Foreskin melanocyte (primary cell): ENCODE measurements at places on chromosomes 12 and 14.

- DNase-seq: peak; percentile 25
Observed at GRCh38 chr12:56622535-56622934, 7.6 kb downstream of the BAZ2A start.

GRCh38 chr14:61179061-61179690 lies 102.0 kb downstream of the TMEM30B start:
- no peak for DNase-seq

- DNase-seq: no peak
Observed at GRCh38 chr14:72925815-72926291, 411 bp upstream of the DCAF4 start.

DNA sequence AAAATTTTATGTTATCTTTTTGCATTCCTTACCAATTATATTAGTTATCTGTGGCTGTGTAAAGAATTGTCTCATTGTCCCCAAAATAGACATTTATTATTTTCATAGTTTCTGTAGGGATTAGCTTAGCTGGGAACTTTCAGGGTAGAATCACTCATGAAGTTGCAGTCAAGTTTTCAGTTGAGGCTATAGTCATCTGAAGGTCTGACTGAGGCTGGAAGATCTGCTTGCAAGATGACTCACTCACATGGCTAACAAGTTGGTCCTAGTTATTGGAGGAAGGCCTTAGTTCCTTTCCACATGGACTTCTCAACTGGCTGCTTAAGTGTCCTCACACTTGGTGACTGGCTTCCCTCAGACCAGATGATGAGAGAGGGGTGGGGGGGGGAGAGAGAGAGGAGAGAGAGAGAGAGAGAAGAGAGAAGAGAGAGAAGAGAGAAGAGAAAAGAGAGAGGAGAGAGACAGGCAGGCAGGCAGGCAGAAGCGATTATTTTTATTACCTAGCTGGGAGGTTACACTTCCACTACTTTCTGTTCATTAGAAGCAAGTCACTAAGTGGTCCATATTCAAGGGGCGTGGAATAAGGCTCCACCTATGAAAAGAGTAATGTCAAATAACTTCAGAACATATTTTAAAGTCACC lies 6.4 kb downstream of the AP5M1 start:
- no peak for DNase-seq

- DNase-seq: no peak
Observed at GRCh38 chr14:78157494-78158437, 12.4 kb upstream of the NRXN3 start.

DNA sequence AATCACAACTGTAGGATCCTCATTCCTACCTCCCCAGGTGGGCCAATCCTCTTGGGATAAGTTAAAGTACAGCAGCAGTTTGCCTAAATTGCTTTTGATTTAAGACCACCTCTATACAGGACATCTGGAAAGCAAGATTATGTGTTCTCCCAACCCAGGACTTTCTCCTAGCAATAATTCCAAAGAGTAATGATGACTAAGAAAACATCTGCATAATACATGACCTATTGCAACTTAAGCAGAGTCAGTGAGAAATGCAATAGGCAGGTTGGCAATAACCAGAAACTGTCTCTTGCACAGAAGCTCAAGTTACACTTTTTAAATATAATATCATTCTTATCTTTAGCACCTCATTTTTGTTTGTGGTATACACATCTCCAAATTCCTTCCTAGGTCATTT lies 275.4 kb downstream of the TRHDE start:
- no peak for DNase-seq

DNA sequence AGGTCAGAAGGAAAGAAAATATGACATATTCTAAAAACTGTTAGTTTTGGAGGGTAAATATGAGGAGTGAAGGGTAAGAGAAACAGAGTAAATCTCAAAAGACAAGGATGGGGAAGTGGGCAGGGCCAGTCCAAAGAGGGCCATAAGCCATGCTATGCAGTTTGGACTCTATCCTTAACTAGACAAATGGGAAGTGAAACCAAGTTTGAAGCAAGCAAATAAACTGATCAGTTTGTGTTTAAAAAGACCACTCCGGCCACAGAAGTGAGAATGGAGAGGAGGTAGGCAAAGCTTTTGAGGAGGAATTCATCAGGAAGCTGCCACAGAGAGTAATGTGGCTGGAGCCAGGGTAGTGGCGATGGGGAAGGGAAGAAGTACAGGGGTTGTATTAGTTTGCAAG lies 37.5 kb upstream of the DAAM1 start:
- no peak for DNase-seq

DNA sequence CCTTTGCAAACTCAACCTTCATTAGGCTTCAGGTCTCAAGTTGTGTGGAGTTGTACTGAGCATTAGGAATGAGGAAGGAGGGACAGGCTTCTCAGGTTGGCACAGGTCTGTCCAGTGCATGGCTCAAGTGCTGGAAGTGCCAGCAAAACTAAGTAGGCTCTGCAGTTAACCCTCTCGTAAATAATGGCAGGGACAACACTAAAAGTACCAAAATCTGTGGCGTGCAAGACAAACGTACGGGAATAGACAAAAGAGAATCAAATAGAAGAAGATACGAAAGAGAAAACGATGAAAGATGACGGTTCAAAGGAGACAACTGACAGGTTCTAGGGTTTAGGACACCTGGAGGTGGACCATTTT lies 612 bp downstream of the TRAPPC6B start:
- DNase-seq: no peak

GRCh38 chr12:16399101-16399500 lies 51.7 kb downstream of the MGST1 start:
- no peak for DNase-seq

DNA sequence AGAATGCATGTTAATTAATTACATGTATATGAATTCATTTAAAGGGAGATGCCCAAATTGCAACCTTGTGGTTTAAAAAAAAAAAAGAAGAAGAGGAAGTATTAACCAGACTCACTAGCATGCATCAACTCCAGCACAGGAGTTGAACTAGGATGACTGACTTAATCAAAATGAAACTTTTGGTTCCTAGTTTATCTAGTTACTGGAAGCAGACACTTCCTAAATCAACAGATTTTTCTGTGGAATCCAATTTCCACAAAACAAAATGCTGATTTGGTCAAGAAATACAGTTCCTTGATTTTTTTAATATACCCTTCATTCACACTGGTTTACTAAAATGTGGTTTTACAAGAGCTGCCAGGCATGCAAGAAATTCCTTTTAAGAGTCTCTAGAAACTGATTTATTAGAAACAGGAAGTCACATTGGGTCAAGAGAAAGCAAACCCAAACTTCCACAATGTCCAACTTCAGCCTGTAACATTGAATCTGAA lies 41.6 kb downstream of the ITPR2 start:
- no peak for DNase-seq

DNA sequence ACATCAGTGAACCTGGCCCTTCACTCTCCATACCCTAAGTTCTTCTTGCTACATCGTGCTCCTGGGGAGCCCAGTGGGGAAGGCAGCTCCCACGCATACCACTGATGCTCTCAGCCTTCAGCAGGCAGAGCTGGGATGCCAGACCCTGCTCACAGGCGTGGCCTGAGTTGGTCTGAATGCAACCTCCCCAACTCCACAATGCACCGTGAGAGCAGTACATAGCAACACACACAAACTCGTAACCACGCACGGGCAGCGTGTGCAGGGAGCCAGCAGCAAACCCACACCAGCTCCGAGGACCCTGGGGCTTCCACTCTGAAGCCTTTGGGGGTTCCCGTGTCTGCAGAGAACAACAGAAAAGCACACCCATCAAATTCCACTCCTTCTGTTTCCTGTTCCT lies 37.3 kb downstream of the ANO2 start:
- DNase-seq: no peak

- no peak for DNase-seq
Observed at GRCh38 chr14:40240245-40240859, 808.1 kb upstream of the FBXO33 start.

- peak; percentile 24 for DNase-seq
Observed at GRCh38 chr12:57822392-57823130, 4.0 kb upstream of the AVIL start.

GRCh38 chr12:116539905-116540482 lies 19.2 kb upstream of the MAP1LC3B2 start:
- DNase-seq: peak; percentile 53

DNA sequence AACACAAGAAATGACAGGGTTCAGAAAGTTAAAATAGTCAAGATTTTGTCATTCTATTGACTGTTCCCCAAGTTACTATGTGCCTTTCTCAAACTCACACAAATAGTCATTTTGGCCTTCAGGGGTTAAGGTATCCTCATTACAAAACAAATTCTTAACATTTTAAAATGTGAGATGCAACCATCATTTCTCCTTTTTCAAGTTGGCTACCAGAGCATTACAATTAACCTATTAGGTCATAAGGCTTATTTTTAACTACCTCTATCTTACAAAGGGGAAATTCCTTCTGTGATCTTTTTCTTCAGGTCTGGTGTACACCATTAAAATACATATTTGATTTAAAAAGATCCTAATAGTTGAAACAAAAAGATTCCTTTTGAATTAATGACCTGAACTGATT lies 61.2 kb downstream of the SLC38A1 start:
- no peak for DNase-seq

GRCh38 chr12:75727577-75727976 lies 216.2 kb upstream of the KRR1 start:
- no peak for DNase-seq

GRCh38 chr12:54217774-54218241 lies 29.0 kb upstream of the SMUG1 start:
- DNase-seq: no peak

DNA sequence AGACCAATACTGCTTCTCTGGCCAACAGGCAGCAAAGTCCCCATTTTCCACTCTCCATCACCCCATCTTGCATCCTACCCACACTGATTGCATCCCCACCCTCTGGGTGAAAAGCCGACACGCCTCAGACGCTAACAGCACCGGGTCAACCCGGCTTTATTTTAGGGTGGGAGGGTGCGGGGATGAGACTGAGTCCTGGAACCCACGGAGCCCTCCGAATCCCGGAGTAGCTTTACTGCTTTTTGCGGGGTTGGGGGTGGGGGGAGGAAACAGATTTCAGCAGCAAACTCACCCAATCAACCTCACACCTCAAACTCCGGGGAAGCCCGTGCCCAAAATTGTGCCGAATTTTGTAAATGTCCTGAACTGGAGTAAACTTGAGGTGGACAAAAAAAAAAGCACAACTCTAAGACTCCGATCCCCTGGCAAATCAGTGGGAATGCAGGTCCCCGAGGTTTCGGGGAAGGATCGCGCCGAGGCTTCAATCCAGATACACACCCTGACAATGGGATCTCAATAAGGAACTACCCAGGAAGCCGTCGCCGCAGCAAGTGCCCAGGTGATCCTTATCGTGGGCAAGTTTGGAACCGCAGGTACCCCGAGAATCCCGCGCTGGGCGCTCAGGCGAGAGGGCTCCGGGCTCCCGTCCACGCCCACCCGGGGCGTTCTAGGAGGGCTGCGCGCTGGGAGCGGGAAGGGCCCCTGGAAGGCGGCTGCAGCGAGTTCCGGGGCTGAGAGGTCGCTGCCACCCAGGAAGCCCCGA lies 1.1 kb downstream of the GCH1 start:
- no peak for DNase-seq

- no peak for DNase-seq
Observed at GRCh38 chr14:89572596-89573398, 155.8 kb upstream of the FOXN3 start.

- no peak for DNase-seq
Observed at GRCh38 chr14:100736269-100737180, 9.8 kb downstream of the DLK1 start.

DNA sequence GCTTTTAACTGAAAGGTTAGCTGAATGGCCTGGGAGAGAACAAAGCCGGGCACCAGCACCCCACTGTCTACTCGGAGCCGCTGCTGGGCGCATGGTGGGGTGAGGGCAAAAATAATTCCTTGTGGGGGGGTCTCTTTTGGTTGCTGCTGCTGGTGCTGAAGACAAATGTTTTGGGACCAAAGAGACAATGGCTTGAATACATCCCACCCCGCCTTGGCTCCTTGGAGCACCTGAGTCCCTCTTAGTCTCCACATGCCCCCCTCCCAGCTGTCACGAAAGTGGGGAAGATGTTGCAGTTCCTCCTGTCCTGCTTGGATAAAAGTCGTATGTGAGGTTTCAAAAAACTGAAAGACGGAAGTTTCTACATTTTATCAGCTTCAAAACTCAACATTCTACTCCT lies 85.0 kb downstream of the PIWIL1 start:
- DNase-seq: no peak

DNA sequence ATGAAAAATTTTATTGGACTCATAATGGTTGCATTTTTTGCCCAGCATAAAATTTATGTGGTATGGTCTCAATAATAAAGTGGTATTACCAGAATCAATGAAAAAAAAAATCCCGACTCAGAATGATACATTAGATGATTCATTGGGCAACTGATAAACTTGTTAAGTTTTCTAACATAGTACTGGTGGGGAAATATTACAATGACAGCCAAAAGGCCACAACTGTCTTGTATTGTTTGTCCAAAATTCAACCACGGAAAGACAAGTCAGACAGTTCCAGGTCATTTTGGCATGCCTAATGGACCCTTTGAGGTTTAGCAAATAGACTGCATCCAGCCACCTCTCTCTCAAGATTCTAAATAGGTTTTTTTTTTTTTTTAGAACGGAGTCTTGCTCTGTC lies 70.5 kb upstream of the TRIM9 start:
- no peak for DNase-seq

GRCh38 chr14:68634874-68635595 lies 157.8 kb downstream of the ZFP36L1 start:
- DNase-seq: no peak

- DNase-seq: no peak
Observed at GRCh38 chr12:5514016-5514415, 82.1 kb downstream of the NTF3 start.

DNA sequence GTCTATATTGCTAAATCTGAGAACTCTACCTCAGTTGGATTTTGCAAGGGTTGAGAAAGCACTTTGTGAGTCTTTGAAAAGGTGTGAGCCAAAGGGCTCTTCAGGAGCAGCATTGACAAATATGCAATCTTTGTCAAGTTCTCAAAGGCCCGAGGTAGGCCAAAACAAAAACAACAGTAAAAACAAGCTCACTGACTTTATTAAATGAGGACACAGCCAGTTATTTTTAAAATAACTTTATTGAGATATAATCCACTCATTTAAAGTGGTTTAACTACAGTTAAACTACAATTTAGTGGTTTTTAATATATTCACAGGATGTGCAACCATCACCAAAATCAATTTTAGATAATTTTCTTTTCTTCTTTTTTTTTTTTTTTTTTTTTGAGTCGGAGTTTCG lies 2.0 kb upstream of the CREBL2 start:
- no peak for DNase-seq

- no peak for DNase-seq
Observed at GRCh38 chr12:12943586-12944260, 8.2 kb downstream of the GPRC5D start.

- no peak for DNase-seq
Observed at GRCh38 chr12:114562654-114563053, 121.3 kb downstream of the TBX3 start.

- no peak for DNase-seq
Observed at GRCh38 chr12:53514628-53515290, 7.5 kb upstream of the NPFF start.

DNA sequence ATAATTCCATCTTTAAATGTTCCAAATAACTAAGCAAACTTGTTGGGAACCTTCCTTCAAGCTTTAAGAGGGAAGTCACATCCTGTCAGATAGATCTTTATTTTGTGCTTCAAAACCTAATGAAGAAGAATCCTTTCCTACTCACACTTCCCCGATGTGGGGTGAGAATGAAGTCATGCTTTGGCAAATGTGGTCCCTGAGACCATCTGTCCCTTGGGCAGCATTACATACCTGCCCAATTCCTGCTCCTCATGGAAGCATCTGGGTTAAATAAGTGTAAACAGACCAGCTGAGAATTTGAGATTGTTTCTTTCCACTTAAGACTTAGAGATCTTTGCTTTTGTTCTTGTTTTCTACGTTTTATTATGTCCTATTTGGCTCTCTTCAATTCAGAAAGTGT lies 606.0 kb upstream of the TMEM132C start:
- no peak for DNase-seq
